ENCODE measurements at places on chromosomes 11 and 22.

- no peak for DNase-seq
These were observed 310.8 kb upstream of the PITPNB start for GRCh38 chr22:28229566-28230485.

DNA sequence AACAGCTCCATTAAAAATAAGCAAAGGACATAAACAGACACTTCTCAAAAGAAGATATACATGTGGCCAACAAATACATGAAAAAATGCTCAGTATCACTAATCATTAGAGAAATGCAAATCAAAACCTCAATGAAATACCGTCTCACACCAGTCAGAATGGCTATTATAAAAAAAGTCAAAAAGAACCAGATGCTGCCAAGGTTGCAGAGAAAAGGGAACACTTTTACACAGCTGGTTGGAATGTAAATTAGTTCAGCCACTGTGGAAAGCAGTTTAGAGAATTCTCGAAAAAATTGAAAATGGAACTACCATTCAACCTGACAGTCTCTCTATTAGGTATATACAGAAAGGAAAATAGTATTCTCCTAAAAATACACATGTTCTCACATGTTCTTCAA, 102.4 kb upstream of the FIBIN start:
- DNase-seq, result no peak

DNA sequence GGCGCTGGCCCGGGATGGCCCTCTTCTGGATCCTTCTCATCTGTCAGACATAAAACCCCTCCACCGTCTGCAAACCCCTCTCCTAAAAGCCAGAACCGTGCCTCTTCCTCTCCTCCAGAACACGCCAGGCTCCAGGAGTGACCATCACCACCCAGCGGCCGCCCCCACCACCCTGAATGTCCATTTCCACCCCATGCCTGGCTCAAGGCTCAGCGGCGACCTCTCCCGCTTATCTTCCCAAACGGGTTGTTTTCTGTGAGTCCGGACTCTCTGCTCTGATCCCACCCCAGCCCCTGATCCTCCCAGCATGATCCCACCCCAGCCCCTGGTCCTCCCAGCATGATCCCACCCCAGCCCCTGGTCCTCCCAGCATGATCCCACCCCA, 37.6 kb downstream of the CELSR1 start:
- no peak for DNase-seq

- no peak for DNase-seq
These were observed 37.2 kb downstream of the SPON1 start for GRCh38 chr11:13999704-14000103.

DNA sequence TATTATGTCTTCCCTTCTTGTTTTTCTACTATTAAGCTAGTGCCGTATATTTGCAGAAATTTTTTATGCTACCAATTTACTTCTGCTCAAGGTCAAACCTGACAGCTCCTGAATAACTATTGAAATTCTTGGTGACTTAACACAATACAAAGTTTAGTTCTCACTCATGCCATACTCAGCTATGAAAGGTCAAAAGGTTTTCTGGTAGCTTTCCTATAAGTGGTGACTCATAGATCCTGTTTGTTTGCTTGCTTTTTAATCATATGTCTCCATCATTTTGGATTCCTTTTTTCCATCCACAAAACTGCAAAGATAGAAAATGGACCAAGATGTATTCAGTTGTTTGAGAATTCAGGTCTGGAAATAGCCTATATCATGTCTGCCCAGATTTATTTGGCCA, 855.8 kb upstream of the LRRC4C start:
- no peak for DNase-seq

GRCh38 chr11:44982496-44983062, 31.9 kb upstream of the TP53I11 start:
- DNase-seq, result no peak

DNA sequence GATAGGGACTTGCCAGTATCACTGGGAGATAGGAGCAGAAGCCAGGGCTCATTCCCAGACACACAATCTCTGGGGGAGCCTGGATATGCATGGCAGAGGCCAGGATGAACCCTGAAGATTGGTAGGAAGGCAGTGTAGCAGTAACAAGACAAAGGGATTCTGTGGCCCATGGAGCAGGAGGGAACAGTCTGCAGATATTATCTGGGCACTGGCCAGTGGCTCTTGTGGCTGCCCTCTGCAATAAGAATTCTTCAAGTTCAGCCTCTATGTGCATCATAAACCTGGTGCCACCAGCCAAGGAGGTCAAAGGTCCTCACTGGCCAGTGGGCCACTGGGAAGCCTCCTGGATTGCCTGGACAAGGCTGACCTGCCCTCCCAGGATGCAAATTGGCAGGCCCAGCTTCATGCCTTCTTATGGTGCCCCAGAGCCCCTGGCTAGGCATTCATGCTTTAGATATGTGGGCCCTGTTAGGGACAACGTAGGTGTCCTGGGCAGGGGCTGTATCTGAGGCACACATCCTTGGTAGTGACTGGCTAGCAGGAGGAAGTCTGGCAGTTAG, 29.2 kb downstream of the KCNQ1OT1 start:
- DNase-seq, result no peak

DNA sequence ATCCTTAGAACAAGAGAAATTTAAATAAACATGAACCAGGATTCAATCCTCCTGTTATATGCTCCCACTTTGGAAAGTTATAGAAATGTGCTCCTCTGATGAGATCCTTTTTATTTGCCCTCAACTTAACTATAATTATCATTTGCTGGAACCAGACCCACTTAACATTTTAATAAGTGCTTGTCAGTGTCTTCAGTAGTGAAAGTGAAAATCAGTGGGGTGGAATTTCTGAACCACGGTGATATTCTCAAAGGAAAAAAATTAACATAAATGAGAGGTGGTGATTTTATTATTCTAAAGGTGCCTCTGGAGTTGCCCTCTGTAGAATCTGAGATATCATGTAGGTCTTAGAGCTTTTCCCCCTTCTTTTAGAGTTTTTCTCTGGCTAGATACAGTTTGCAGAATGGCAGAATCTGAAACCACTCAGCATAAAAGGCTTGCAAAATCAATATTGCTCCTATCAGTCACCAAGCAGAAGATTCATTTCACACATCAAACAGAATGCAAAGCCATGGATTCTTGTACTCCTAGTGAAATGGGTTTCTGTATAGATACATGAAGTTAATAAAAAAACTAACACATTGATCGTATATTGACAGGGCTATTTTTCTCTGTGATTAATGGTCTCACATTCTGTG, 213.2 kb downstream of the LUZP2 start:
- no peak for DNase-seq

DNA sequence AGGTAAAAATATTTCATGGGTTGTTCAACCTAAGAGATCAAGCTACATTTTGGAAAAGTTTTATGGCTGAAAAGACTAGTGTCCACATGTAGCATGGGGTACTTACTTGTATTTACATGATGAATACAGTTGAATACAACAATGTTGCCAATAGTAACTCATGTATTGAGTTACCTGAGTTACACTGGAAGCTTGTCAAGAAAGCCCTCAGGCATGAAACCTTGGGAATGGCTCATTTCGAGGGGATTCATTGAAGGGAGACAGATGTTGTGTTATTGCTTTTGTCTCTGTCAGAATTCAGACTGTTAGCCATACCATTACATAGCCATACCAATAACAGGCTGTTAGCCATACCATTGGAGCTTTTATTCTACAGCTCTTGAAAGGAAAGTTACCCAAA, 9.2 kb downstream of the OR51F2 start:
- no peak for DNase-seq

DNA sequence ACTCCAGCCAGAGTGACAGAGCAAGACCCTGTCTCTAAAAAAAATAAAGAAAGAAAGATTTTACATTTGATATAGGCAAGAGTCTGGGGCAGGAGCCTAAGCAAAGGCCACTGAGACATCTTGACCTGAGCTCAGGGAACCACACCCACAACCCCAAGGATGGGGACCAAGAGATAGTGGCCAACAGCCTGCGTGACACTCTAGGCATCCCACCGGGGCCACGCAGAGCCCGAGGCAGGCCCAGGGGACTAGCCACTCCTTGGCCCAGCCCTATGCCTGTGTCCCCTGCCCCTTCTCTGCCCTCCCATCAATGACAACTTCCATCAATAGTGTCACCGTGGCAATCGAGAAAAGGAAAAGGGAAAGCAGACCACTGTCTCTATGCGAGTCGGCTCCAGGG, 41.1 kb downstream of the MN1 start:
- DNase-seq, result no peak

DNA sequence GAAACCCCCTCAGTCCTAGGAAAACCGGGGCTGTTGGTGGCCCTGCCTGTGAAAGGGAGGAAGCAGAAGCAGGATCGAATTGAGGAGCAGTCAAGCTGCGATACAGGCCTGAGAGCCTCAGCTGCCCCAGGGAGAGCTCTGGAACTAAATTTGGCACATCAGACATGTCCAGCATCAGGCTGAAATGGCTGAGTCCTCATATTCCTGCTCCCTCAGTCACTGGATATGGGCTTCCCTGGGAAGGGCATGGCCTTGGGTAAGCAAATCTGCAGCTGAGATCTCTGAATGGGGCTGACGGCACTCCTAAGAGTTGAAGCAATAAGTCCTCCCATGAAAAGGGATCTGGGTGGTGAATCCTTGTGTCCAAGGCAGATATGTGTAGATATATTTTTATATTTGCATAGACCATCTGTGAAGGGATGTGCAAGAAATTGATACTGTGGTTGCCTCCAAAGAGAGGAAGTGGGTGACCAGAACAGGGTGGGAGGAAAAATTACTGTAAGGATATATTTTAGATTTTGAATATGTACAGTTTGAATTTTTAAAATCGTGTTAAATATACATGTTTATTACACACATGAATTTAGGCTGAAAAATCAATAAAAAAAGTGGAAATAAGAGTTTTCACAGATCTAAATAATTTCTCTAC, 45.5 kb downstream of the APIP start:
- no peak for DNase-seq

DNA sequence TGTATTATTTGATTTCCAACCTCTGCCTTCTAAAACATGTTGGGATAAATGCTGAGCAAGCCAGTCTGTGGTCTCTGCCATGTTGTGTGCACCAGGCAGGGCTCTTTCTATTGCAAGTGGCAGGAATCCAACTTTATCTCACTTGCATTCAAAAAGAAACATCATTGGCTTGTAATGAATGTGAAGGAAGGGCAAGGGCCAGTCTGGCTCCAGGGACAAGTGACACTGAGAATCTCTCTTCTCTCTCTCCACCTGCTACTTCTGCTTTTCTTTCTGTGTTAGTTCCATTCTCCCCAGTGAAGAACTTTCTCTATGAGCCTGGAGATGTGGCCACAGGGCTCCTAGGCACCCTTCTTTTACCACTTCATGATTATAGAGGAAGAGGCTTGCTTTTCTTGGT, 329.9 kb upstream of the NCAM1 start:
- no peak for DNase-seq

DNA sequence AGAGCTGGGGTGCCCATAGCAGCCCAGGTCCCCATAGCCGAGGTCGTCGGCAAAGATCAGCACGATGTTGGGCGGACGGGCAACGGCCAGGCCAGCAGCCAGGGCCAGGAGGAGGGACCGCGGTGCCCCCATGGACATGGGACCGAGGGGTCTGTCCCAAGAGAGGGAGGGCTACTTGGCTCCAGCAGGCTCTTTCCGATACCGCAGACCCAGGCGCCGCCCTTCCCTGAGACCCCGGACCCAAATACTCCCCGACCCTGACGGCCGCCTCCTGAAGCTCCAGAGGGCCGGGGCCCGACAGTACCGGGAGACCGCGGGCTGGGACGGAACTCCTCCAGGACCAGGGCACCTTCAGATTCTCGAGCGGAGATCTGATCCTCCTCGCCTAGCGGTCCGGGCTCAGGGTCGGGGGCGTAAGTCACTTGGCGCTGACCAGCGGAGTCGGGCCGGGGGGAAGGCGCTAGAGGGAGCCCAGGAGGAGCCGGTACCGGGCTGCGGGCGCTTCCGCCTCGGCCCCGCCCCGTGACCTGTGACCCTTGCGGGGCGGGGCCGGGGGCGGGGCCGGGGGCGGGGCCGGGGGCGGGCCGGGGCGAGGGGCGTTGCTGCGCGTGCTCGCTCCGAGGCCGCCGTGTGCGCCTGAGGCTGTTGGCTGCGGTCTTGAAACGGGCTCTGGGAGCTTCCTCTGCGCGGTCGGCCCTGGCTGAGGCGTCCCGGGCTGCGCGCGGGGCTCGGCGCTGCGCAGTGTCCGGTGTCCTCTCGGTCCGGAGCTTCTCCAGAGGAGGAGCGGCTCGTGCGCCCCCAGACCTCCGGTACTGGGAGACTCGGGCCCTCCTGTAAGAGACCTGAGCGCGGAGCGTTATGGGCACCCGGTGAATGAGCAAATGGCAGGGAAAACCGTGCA, at the start of gene ARSA:
Gene ARSA (minus strand): TSS at position 511 of the 901 bp plus-strand sequence. CDS start 373 bp downstream, at position 138.
- peak; percentile 95 for DNase-seq

- DNase-seq, result no peak
These were observed 3.8 kb downstream of the YAP1 start for GRCh38 chr11:102114032-102114431.

DNA sequence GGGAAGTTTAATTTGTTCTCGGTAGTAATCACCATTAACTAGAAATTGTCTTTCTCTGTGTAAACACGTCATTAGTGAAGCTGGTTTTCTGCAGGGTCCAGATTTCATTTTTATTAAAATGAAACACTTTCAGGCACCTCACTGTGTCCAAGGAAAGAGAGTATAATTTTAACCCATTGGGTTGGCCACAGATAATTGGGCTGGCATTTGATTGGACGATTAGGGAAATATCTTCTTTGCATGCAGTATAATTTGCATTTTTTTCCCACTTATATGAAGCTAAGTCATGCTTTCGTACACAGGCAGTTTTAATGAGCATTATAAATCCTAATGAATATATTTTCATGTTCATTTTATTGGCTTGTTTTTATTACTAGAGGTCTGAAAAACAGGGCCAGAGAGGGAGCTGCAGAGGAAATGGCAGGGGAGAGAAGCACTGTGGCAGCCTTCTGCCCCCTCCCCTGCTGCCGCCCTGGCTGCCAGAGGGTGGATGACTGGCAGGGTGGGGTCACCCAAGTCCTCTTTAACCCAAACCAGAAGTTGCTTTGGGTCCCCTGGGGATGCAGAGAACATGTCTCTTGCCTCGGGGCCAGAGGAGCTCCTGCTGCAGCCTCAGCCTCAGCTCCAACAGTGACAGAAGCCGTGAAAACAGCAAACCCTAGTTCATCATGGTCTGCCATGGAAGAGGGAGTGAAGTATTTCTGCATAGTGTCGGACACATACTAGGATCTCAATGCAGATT, 93.9 kb downstream of the PKNOX2 start:
- DNase-seq, result no peak

Data from suppressor macrophage treated with lipopolysaccharide for 1 hour (primary cell).